KG1 (cell line): ENCODE measurements at places on chromosomes 7 and 10.

DNA sequence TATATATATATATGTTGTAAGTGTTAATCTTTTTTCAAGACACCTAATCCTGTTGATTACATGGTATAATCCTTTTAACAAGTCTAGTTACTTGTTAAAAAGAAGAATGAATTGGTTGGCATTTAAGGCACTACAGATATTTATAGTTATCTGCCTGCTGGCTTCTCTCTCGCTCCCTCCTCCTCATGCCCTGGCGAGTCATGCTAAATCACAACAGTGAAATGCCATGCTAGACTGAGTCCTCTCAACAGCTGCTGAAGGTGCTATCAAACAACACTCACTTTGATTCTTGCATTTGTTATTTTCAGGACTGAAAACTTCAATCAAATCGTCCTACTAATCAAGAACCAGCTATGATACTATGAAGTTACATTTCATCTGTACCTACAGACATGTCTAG, 15.4 kb downstream of the NRAP start:
- no peak for DNase-seq

DNA sequence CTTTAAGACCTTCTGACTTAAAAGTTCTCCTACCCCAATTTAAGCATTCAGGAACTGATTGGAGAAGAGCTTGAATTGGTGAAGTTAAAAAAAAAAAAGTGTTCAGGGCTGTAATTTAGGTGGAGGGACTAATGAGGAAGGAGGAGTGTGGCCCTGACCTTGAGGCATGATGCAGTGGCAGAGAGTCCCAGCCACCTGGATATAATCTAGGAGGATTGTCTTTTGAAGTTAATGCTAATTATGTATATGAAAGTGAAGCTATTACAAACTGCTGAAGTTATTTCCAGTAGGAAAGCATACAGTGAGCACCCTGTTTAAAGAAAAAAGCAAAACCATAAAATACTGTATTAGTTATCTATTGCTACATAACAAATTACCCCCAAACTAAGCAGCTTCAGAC, 31.5 kb downstream of the ADD3 start:
- no peak for DNase-seq

- no peak for DNase-seq
These were observed 16.6 kb upstream of the LANCL2 start for GRCh38 chr7:55348502-55348901.

- no peak for DNase-seq
These were observed 189.1 kb upstream of the INHBA start for GRCh38 chr7:41891950-41892349.

- no peak for DNase-seq
These were observed 328.4 kb upstream of the NFE2L3 start for GRCh38 chr7:25823571-25823970.

DNA sequence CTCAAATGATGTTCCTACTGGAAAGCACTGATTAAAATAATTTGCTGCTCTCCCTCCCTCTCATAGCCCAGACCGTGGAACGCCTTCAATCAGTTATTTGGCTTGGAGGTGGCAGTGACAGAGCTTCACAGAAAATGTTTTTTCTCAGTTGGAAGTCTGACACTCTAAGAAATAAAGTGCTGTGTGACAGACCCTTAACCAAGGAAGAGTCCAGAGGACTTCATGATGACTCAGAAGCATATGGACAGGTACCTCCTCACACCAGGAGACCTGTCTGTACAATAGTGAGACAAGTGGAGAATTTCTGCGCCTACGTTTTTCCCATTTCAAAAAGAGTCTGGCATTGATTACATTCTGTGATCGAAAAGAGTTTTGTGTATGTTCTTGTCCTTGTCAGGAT, 295.5 kb downstream of the DOCK4 start:
- DNase-seq = no peak

- DNase-seq = no peak
These were observed 272.2 kb downstream of the TCF7L2 start for GRCh38 chr10:113222207-113222606.

DNA sequence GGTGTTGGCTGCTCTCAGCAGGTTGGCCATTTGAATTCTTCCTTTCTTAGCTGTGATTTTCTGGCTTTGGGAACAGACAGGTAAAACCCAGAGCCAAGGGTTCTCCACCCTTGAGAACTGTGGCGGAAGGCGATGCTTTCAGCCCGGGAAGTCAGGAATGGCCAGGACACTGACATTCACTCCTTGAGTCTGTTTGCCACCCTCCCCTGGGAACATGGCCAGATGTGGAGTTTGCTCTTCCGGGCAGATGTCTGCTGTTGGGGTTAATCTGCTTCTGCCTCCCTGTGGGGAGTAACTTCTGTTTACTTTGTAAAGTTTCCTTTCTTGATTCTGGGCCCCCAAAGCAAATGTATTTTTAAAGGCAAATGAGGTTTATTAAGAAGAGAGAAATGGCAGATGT, 17.7 kb downstream of the GATA3 start:
- no peak for DNase-seq

- no peak for DNase-seq
These were observed 598.3 kb downstream of the SUGCT start for GRCh38 chr7:40733114-40733513.

DNA sequence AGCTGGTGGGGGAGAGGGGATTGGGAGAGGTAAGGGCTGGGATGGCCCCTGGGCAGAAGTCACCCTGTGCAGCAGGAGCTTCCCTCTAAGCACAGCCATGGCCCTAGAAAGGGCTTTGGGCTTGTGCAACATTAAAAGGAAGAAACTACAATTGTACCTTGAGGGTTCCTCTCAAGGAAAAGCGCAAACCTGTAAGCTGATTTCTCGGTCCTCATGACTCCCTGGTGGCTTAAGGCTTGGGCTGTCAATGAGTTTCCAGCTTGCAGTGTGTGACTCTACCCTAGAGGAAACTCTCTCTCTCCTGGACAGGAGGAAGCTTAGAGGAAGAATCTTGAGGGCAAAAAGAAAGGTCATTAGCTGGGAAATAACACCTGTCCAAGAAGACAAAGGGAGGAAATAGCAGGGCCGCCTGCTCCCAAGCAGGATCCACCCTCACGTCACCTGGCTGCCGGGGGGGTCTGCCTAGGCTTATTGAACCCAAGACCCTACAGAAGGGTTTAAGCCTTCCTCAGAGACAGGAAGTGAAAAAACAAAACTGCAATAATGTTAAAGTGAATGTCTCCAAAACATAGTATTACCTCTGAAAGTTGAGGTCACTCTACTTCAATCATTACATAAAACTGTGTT, 112.5 kb downstream of the WDR11 start:
- DNase-seq = no peak

DNA sequence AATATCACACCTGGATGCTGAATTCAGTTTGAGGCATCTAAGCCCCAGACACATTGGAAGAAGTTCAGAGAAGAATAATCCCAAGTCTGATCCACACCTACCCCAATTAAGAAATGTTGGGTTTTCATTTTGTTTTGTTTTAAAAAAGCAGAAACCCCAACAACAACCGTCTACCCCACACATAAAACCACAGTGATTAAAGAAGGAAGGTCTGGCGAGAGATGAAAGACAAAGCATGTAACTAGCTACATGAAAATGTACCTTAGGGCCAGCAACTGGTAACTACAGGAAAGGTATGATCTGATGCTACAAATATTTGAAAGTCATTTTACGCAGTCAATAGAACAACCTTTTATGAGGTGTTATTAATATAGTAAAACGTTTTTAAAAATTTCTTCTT, 1112.3 kb downstream of the GATA3 start:
- no peak for DNase-seq

DNA sequence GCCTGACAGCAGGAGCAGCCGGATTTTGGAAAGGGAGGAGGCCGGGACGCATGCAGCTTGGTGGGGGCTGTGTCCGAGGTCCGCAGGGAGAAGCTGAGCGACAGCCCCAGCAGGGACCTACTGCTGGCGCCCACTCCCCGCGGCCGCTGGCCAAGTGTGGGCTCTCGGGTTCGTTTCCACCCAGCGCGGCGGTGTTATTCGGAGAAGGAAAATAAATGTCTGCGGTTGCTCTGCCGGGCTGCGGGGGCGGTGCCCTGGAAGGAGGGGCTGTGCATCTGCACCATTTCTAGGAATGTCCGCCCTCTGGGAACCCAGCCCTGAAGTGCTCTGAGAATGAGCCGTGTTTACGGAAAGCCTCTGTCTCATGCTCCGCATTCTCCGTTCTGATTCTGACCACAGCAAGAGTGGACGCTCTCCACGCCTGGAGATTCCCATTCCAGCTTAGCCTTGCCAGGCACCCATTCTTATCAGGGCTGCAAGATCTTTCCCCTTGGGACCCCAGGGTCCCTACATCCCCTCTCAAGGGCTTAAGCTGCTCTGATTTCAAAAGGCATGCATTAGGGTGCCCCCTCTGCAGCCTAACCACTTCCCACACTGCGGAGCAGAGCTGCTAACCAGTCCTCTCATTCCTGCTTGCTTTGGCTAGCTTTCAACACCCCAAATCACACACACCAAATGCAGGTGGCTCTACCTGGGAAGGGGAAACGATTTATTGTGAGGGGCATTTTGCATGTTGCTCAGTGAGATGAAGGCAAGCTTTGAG, 256.6 kb upstream of the GLI3 start:
- DNase-seq = no peak

- DNase-seq = no peak
These were observed 61.1 kb downstream of the MKI67 start for GRCh38 chr10:128064970-128065580.

DNA sequence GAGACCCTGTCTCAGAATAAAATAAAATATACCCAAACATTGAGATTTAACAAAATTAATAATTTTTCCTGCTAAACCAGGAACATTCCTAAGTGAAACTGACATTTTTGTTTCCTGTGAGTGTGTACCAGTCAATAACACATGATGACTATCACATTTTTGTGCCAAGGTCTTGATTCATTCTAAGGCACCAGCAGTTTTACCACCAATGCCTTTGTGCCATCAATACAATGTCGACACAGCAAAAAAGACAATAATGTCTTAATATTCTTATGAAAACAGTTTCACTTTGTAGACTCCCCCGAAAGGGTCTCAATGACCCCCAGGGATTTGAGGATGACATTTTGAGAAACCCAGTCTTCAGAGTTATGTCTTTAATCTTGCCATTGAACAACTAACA, 7.2 kb upstream of the CADPS2 start:
- DNase-seq = no peak

DNA sequence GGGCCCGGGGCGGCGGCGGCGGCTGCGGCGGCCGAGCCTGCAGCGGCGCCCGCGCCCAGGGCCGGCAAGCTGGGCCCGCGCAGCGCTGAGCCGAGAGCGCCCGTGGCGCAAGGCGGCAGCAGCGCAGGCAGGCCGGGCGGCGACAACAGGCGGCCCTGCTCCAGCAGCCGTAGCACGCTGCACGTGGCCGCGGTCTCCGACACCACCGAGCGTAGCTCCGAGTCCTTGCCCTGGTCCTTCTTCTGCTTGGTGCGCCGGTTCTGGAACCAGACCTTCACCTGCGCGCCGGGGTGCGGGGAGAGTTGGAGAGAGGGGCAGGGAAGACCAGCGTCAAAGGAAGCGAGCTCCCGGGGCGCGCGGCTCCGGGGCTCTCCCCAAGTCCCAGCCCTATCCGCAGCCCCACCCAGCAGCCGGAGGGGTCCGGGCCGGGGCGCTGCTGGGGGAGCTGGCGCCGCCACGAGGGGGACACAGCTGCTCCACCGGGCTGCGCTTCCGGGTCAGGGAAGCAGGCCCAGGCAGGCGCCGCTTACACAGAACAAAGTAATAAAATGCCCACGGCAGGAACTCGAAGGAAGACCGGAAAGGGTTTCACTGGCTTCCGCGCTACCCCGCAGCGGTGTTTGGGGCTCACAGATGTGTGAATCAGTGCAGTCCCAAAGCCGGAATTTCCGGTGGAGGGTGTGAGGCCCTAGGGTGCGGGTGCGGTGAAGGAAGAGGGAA, 3.6 kb downstream of the VAX1 start:
- DNase-seq = no peak

DNA sequence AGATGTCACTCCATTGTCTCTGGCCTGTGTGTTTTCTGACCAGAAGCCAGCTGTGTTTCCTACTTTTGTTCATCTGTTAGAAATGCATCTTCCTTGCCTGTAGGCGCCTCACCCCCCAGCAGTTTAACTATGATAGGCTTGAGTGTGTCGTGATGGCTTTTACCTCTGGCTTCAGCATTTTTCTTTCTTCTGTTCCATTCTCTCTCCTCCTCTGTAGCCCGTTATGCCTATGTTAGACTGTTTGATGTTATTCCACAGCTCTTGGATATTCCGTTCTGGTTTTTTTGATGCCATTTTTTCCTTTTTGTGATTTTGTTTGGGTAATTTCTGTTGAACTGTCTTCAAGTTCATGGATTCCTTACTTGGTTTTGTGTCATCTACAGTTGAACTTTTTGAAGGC, 17.9 kb downstream of the MMP21 start:
- DNase-seq = no peak

DNA sequence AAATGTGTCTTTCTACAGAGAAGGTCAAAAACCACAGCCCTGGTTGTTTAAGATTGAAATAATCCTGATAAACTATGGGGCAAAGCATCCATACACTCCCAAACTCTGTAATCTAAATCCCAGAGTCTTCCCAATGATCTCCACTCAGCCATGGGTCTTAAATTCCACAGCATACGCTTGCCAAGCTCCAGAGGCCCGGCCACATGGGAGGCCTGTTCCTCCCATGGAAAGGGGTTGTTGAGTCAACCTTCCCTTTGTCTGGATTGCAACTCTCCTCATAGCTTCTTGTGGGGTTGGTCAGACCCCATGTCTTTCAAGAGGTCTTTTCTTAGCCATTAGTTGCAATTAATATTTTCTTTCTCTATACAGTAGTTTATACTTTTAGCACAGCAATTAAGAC, 718 bp upstream of the STEAP4 start:
- no peak for DNase-seq

DNA sequence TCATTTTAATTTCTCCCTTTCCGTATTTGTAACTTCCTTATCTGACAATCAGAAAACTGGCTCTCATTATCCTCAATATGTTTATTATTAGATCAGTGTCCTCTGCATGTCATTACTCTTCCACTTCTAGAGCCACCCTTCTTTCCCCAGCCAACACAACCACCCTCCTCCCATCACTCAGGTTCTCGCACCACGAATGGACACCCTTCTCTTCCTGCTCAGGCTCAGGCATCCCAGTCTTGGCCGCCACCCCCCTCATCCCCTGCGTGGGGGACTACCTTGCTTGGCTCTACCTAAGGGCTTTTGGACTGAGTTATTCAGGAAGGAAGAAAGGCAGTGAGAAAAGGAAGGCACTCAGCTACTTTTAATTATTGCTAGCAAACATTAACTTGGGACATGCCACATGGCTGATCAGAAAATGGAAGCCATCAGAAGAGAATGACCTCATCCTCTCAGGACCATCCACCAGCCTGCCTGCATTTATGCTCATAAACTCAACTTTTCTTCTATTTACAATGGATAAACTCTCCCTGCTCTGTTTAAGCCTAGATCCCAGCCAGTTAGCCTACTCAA, 199.9 kb upstream of the PLXNA4 start:
- DNase-seq = no peak

GRCh38 chr10:97498841-97499560, at the start of gene UBTD1:
TSS of gene UBTD1 (plus strand) at chr10:97498924. CDS start at chr10:97499204, 280 bp downstream.
- DNase-seq = no peak

GRCh38 chr7:35854311-35854710, 53.5 kb downstream of the SEPTIN7 start:
- no peak for DNase-seq

- no peak for DNase-seq
These were observed 187.9 kb downstream of the ZNF365 start for GRCh38 chr10:62562101-62562500.
